Breast epithelium (tissue), 4 donors: ENCODE measurements at places on chromosomes 11 and 22.

- DNase-seq: no peak
Measured at GRCh38 chr11:12235553-12235946, 125.2 kb downstream of the MICAL2 start.

GRCh38 chr22:20238536-20238900 lies 29.6 kb downstream of the RTN4R start:
- no peak for DNase-seq

DNA sequence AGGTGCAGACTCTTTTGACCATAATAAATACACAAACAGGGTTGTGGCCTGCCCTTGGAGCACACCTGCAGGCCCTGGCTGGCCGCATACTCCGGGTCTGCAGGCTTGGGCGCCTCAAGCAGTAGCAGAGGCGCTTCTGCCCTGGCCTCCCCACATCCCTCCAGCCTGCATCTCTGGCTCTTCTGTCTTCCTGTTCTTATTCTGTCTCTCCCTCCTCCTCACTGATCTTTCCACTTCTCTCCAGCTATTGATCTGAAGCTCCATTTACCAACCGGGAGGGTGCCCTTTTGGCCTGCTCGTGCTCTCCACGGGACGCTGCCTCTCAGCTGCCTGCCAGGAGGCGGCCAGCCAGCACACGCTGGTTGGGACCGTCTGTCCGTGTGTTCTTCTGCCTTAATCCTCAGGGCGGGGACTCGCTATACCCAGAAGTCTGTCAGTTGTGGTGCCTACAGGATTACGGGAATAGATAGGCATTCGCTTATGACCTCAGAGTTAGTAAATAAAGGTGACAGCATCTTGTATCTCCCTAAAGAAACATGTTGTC lies 5.2 kb downstream of the UPB1 start:
- no peak for DNase-seq

DNA sequence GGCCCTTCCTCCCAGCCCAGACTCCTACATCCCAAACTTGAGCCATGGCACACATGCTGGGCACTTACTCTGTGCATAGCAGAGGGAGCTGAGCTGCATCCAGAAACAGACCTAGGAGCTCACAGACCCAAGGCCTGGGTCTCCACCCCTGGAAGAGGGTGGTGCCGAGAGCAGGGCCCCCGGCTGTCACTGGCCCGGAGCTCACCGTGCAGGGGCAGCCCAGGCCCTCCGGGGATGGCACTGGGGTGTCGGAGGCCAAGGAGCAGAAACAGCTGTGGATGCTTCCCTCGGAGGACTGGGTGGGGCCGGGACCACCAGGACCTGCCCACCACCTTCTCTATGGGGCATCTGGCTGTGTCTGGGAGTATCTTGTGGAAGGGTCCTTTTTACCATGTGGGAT lies 4.3 kb upstream of the APOBEC3A start:
- peak; percentile 7 for DNase-seq

DNA sequence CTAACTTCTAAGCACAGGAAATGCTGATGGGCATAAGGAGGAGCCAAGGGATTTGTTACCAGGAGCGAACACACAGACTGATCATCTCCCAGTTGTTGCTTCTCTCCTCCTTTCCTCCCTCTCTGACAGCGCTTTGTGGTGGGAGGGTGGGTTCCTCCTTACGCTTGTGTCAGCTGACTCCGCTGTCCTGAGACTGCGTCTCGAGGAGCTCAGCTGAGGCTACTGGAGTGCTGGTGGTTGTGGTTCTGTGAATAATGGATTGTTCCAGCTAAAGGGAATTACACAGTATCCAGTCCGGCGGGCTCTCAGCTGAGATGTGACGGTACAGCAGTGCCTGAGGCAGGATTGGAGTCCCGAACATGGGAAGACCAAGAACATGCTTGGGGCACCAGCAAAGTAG lies 113.4 kb downstream of the CTNND1 start:
- DNase-seq: no peak

- DNase-seq: no peak
Measured at GRCh38 chr11:55773138-55773537, at the start of gene OR5D13. Gene OR5D13 (plus strand): TSS chr11:55773438. CDS start chr11:55773438, 0 bp downstream.

GRCh38 chr11:18369398-18369797 lies 25.0 kb upstream of the LDHA start:
- no peak for DNase-seq

- no peak for DNase-seq
Measured at GRCh38 chr22:38784035-38784434, 9.9 kb downstream of the DNAL4 start.

GRCh38 chr22:23496445-23496833 lies 83.7 kb downstream of the IGLL1 start:
- DNase-seq: no peak

GRCh38 chr11:130124096-130124495 lies 35.5 kb upstream of the ST14 start:
- DNase-seq: peak; percentile 68

- DNase-seq: no peak
Measured at GRCh38 chr11:90646706-90647105, 423.9 kb upstream of the CHORDC1 start.

- DNase-seq: no peak
Measured at GRCh38 chr11:17801166-17801565, 66.6 kb downstream of the KCNC1 start.

DNA sequence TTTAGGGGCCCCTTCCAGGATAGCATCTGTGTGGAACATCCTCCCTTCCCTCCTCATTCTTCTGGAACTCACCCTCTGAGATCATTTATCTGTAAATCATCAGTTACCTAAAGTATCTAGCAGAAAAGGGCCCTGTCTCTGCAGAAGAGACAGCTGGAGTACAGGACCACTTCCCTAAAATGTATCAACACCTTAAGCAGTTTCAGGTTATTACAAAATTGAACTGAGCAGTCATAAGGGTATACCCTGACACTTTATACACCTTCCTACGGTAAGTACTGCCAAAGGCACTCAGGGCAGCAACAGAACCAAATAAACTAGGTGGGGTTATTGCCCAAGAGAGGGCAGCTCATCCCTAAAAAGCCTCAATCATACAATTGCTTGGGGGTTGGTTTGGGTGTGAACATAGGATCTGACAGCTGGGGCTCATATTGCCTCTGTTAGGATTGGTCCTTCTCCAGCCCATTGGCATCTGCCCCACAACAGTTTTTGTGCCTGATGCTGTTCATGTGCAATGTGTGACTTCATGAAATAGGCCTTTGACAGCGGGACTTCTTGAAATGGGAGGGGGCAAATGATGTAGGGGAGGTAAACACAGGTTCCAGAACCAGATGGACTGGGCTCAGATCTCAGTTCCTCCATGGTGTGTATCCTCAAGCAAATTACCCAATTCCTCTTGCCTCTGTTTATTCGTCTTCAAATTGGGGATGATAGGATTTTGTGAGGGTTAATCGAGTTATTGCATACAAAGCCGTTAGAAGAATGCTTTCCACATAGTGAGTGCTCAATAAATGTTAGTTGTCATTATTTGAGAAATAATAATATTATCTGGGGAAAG lies 2.9 kb downstream of the POU2AF3 start:
- no peak for DNase-seq

GRCh38 chr22:28004021-28004420 lies 85.0 kb upstream of the PITPNB start:
- no peak for DNase-seq

DNA sequence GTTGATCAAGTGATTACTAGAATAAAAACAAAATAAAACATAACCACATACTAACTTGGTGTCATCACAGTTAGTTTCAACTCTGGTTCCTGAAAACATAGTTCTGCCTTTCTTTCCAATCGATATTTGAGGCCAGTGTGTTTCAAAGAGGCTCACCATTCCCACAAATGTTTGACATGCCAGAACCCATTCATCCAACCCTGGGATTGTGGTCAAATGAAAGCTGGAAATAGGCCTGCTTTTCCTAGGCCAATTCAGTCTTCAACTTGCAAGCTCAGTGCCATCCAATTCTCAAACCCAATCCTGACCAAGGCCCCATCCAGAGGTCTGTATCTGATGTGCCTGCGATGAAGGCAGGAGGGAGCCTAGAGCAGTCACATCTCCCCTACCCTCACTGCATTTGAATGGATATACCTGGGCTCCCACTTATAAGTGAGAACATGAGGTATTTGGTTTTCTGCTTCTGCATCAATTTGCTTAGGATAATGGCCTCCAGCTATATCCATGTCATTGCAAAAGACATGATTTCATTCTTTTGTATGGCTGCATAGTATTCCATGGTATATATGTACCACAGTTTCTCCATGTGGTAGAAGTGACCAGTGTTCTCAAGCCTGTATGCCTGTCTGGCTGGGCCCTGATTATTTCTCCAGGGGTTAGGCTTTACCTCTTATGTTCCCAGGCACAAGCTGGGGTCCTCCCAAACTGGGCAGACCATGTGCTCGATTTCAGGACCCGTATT lies 143.2 kb downstream of the SWAP70 start:
- DNase-seq: no peak

- no peak for DNase-seq
Measured at GRCh38 chr11:90448256-90448655, 225.4 kb upstream of the CHORDC1 start.

DNA sequence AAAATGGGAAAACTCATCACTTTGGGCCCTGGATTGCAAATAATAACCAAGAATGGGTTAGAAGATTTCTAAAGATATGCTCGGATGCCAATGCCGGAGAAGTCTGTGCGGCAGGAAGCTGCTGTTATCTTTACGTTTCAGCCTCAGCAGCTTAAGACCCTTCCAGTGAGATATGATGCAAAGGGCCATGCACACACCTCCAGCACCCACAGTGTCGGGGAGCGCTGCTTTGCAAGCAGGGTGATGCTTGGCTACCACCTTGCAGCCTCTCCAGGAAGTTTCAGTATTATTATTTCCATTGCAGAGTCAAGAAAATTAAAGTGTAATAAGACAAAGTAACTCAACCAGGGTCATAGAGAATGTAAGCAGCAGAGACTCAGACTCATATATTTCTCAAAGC lies 37.3 kb downstream of the LARGE1 start:
- DNase-seq: no peak

DNA sequence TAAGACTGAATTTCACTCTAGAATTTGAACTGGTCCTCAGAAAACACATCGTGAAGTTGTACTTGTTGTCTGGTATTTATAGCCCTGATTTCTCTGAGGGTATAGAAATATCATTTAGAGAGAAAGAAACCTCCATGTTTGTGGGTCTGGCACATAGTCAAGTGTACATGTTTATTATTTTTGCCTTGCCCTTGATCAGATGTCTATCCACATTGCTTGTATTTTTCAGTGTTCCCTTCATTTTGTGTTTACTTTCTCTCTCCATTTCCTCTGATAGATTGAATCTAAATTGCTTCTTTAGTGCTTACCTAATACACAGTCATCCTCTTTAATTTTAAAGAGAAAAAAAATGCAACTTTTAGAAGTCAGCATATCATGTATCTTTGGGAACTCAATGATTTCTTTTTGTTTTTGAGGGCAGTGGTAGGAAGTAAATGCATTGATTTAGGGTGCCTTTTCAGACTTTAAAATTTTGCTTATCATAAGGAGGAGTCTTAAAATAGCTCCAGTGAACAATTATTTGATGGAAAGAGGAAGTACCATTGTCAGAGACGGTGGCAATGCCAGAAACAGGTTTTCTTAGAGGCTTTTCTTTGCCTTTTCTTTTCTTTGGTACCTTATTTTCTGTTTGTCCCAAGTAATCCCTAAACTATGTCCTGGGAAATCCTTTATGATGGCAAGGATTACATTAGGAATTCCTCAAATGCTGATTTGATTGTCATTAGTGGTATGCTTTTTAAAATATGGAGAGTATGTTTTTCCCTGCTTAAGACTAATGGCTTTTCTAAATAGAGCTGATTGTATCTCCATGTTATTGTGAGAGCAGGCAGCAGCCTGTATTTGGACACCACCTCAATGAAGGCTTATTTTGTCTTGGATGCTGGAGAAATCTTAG lies 29.8 kb upstream of the TECTA start:
- no peak for DNase-seq

- no peak for DNase-seq
Measured at GRCh38 chr11:28582506-28582905, 474.3 kb downstream of the METTL15 start.

DNA sequence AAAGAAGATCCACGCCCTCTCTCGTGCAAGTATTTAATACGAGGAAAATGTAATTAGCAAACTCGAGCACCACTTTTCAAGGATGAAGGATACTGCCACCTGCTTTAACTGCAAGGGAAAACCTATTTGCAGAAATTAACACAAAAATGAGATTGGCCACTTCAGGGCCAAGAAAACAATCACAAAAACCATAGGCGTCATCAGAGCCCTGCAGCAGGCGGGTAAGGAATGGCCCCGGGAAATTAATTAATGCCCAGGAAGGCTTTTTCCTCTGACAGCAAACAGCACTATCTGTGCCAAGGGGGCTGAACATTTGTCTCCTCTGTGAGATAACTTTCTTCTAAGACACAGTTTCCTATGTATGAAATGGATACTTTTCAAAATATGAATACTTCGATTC lies 255.7 kb downstream of the CTTN start:
- no peak for DNase-seq

DNA sequence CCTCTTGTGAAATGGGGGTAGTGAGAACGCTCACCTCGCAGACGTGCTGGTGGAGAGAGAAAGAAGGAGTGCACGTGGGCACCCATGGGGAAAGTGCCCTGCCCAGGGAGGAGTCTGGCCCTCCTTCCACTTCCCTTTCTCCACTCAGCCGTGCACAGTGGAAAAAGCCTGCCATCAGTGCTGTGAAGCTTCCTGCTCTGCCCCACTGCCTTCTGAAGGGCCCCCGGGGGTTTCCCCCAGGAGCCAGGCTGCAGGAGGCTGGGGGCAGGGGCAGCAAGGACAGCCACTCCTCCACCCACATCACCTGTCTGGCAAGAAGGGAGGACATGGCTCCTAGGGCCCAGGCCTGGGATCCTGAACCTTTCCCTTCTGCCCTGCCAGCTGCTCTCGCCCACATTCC lies 7.6 kb downstream of the TP53I11 start:
- DNase-seq: no peak

DNA sequence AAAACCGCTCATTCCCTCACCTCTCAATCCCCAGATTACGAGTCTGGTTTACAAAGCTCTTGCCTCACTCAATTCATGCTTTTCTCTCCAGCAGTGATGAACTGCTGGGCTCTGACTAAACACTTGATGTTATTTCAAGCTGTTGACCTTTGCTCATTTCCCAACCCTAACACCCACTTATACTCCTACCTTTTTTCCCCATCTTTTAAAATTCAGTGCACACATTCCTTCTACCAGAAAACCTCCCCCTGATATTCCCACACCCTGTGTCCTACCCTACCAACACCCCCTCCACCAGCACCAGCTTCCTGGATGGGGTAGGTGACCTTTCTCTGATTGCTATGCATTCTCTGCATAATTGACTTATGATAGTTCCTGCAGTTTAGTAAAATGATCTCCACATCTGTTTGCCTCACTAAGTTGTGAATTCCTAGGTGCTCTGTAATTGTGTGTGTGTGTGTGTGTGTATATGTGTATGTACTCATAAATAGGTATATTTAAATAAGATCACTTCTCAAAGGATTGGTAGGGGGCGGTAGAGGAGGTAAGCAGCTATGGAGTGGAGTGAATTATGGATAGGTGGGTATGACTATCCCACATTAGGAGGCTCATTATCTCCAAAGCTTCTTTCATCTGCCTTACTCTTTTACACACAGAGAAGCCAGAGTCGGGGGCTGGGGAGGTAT lies 842 bp downstream of the HEPACAM start:
- no peak for DNase-seq

- DNase-seq: no peak
Measured at GRCh38 chr11:3893311-3893710, 37.8 kb downstream of the STIM1 start.

- DNase-seq: no peak
Measured at GRCh38 chr11:64868904-64869570, 9.4 kb downstream of the EHD1 start.
